ENCODE measurements at places on chromosomes 2 and 18. TPM values are rescaled to one million over a fixed set of nuclear protein-coding genes. Genes with fewer than 3 reads are reported as not detected.

GRCh38 chr2:11103984-11104793, 51.1 kb upstream of the SLC66A3 start:
- DNase-seq, result peak; percentile 34

GRCh38 chr2:37869304-37869703, 55.8 kb upstream of the RMDN2 start:
- no peak for DNase-seq

DNA sequence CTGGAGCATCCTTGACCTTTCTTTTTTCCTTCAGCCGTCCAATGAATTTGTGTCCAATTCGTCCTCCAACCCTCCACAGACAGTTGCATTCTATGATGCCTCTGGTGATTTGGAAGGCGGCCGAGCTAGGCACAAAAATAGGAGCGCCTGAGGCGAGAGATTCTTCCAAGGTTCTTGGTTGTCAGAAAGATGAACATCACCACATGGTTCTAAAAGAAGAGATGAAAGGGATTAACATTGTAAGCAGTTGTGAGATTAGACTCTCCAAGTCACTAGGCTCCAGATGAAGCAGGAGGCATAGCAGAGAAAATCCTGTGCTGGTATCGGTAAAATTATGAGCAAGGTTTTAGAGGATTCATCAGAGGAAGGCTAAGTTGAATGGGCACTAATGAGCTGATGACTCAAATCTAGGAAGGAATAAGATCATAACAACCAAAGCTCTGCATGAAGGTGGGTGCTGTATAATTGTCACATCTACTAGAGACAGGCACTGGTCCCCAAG, 75.4 kb upstream of the MAP4K3 start:
- DNase-seq, result no peak

DNA sequence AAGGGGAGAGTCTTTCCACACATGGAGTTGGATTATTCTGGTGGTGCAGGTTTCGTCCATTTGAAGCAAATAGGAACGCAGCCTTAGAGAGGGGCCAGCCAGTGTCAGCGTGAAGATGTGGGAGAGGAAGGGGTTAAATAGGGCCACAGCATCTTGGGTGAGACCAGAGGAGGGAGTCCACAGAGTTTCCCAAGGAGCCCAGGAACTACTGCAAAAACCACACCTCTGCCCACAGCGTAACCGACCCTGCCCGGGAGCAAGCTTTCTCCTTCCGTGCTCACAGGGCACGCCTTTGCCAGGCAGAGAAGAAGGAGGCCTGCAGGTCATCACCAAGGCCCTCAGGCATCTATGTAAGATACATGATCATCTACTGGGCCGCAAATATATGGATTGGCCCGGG, 314.5 kb downstream of the AGAP1 start:
- DNase-seq, result no peak

- no peak for DNase-seq
Measured at GRCh38 chr2:144133936-144134665, 385.8 kb downstream of the ZEB2 start.

- DNase-seq, result no peak
Measured at GRCh38 chr18:23524213-23524707, 20.9 kb downstream of the RMC1 start.

- DNase-seq, result no peak
Measured at GRCh38 chr2:169796441-169796840, 2.2 kb upstream of the SSB start.

- DNase-seq, result no peak
Measured at GRCh38 chr2:130963849-130964793, 127.4 kb downstream of the ARHGEF4 start.

DNA sequence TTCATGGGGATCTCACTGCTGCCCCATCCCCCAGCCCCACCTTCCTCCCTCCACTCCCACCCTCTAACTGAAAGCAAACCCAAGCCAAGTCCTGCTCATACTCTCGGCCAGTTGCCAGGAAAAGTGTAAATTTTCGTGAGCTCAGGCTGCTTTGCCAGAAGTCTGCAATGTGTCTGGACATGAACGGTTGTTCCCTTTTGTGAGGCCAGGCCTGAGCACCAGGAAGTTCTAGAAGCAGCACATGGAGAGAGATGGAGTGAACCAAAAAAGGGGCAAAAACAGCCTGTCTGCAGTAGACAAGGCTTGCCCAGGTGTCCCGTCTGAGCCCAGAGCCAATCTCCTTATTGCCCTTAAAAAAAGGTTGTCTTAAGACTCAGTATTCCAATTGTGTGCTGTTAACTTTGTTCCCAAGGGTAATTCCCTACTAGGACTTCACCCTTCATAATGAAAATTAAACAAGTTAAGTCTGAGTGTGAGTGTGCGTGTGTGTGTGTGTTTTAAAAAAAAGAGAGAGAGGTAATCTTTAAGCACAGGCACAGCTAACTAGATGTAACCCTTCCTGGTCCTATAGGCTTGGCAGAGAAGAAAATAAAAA, 247.1 kb downstream of the BCL11A start:
- DNase-seq, result no peak

- DNase-seq, result no peak
Measured at GRCh38 chr2:7573166-7573825, 656.1 kb downstream of the RNF144A start.

GRCh38 chr2:46769809-46770208, 145.8 kb downstream of the MCFD2 start:
- DNase-seq, result no peak

DNA sequence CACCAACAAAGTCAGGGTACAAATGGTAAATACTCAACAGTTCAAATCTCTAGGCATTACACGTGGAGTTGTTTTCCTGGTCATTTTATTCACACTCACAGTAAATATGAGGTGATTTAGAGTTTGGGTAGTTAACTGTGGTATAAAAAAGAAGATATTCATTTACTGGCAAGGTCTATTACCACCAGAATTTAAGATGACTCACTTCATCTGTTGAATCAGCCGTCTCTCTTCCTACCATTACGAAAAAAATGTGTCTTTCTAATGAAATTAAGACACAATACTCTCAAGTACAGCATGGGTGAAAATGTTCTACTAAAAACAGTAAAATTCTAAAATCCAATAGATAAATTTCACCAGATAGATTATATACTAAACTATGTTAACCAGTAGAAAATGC, 21.0 kb upstream of the GPR75 start:
- no peak for DNase-seq

- no peak for DNase-seq
Measured at GRCh38 chr2:175890636-175891242, 111.3 kb downstream of the LNPK start.

- peak; percentile 37 for DNase-seq
Measured at GRCh38 chr18:13237073-13237472, 18.5 kb downstream of the LDLRAD4 start.

DNA sequence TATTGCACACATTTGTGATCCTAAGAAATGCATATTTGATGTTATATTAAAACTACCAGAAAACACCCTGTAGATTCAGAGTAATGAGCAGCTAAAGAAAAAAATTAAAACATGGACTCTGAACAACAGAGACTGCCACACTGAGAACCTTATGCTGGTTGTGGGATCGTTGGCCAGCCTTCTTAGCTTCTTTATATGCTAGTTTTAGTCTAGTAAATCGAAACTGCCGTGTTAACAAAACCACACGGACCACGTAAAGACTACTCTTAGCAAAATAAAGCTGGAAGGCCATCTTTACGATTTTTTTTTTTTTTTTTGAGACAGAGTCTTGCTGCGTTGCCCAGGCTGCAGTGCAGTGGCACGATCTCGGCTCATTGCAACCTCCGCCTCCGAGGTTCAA, 22.8 kb downstream of the PER2 start:
- no peak for DNase-seq

Gene TPO
- not detected for total RNA-seq

Gene CCDC141
- 25.7 TPM for total RNA-seq

Gene IL1RN
- 41.7 TPM for total RNA-seq

Gene FKBP1B
- 13.2 TPM for total RNA-seq

Gene OTOS
- not detected for total RNA-seq

Gene EPHA4
- 31.9 TPM for total RNA-seq

Gene TMEM198
- 2.9 TPM for total RNA-seq

Gene REG1B
- total RNA-seq, result not detected

Measured in upper lobe of right lung (tissue), 1 donor.